ENCODE measurements at places on chromosomes 6 and 20.

- no peak for DNase-seq
Observed at GRCh38 chr6:144140867-144141266, 9.4 kb upstream of the STX11 start.

DNA sequence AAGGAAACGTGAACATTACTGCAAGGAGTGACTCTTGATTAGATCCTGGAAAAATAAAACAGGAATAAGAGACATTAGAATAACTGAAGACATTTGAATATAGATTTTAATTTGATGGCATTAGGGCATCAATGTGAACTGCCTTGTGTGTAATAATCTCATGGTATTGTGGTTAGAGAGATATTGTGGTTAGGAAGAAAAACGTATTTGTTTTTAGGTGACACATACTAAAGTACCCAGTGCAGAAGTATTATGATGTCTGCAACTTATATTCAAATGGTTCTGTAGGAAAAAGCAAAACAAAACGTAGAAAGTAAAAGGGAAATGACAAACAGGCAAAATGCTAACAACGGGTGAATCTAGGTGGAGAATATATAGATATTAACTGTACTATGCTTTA lies 65.9 kb upstream of the OGFRL1 start:
- DNase-seq: no peak

- no peak for DNase-seq
Observed at GRCh38 chr6:15065261-15065989, 180.4 kb upstream of the JARID2 start.

- DNase-seq: no peak
Observed at GRCh38 chr6:134009876-134010275, 42.5 kb downstream of the SLC2A12 start.

GRCh38 chr6:373773-374724 lies 17.5 kb upstream of the IRF4 start:
- no peak for DNase-seq

Measured in GOT3 (cell line).